ENCODE measurements at places on chromosomes 3 and 15. TPM values are rescaled to one million over a fixed set of nuclear protein-coding genes. Genes with fewer than 3 reads are reported as not detected.

RHCG gene
- polyA plus RNA-seq, result not detected

ROPN1 gene
- 0.09 TPM for polyA plus RNA-seq

TUSC7 gene
- not detected for polyA plus RNA-seq

P4HTM gene
- 12.4 TPM for polyA plus RNA-seq

LEKR1 gene
- polyA plus RNA-seq, result 0.61 TPM

ZNF80 gene
- polyA plus RNA-seq, result not detected

CCR9 gene
- not detected for polyA plus RNA-seq

WDR93 gene
- polyA plus RNA-seq, result 0.18 TPM

DPPA2 gene
- polyA plus RNA-seq, result not detected

PP2D1 gene
- polyA plus RNA-seq, result 0.39 TPM

EOMES gene
- polyA plus RNA-seq, result 0.24 TPM

LNP1 gene
- polyA plus RNA-seq, result 6.7 TPM

LINGO1 gene
- 6.3 TPM for polyA plus RNA-seq

EPHA3 gene
- 13.8 TPM for polyA plus RNA-seq

AADACL2 gene
- polyA plus RNA-seq, result not detected

CAMKV gene
- polyA plus RNA-seq, result 0.13 TPM

LHFPL4 gene
- 0.05 TPM for polyA plus RNA-seq

TEX264 gene
- polyA plus RNA-seq, result 21.7 TPM

LMOD3 gene
- 182 TPM for polyA plus RNA-seq

GP9 gene
- 0.42 TPM for polyA plus RNA-seq

ZNF774 gene
- 2.9 TPM for polyA plus RNA-seq

ALDH1L1 gene
- polyA plus RNA-seq, result 0.22 TPM

PCNP gene
- 115 TPM for polyA plus RNA-seq

ZNF609 gene
- 14.9 TPM for polyA plus RNA-seq

All from forelimb muscle (tissue), 1 donor.